Amniotic epithelial cell (primary cell): ENCODE measurements at places on chromosomes 5 and 9.

DNA sequence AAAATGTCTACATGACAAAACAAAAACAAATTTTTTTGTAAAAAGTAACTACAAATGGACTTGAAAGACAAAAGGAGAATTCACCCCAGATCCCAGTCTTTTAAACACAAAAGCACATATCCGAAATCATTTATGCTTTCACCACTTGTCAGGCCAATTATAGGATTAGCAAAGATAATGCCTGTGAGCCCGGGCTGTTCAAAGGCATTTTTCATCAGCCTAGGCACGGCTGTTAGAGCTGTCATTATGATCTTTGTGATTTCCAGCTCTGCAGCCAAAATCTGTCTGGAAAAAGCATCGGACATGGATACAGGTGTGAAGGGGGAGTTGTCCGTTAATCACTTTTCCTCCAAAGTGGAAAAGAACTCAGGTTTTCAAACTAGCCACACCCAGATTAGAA, 23.6 kb upstream of the RAB14 start:
- DNase-seq = no peak

DNA sequence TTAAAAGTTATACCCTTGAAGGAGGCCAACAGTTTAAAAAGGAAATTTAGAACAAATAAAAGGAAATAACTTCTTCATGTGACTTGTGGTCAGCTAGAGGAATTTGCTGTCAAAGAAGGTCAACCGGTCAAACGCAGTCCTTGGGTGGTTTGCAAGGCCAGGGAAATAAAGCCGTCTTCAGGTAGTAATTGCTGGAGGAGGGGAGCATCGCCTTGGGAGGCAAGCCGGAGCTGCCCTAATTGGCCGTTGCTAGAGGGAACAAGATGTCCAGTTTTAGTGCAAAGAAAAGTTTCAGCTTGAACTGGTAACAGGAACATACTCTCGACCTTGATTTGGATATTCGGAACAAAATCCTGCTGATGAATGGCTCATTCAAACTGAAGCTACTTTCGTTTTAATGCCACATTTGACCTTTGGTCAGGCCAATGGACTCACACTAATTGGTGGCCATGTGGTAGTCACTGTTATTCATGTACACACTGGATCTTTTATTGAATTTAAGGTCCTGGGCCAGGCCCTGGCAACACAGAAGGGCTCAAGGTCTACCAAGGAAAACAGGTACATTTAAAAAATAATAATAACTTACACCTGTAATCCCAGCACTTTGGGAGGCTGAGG, 47.0 kb upstream of the MYO10 start:
- peak; percentile 32 for DNase-seq

GRCh38 chr5:139842321-139842720, 46.7 kb downstream of the PSD2 start:
- DNase-seq = no peak

DNA sequence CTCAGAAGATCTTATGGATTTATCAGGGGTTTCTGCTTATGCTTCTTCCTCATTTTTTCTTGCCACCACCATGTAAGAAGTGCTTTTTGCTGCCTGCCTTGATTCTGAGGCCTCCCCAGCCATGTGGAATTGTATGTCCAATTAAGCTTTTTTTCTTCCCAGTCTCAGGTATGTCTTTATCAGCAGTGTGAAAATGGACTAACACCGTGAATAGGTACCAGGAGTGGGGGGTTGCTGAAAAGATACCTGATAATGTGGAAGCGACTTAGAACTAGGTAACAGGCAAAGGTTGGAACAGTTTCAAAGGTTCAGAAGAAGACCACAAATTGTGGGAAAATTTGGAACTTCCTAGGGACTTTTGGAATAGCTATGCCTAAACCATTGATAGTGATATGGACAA, 1222.5 kb upstream of the NUDT12 start:
- no peak for DNase-seq

DNA sequence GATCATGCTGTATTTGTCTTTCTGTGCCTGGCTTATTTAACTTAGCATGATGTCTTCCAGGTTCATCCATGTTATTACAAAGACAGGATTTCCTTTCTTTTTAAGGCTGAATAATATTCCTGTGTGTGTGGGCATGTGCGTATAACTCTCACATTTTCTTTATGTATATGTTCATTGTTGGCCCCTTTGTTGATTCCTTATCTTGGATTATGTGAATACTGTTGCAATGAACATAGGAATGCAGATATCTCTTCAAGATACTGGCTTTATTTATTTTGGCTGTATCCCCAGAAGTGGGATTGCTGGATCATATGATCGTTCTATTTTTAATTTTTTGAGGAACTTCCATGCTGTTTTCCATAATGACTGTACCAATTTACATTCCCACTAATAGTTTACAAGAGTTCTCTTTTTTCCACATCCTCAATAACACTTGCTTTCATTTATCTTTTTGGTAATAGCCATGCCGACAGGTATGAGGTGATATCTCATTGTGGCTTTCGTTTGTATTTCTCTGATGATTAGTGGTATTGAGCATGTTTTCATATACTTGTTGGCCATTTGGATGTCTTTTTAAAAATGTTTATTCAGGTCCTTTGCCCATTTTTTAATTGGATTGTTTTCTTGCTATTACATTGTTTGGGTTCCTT, 38.0 kb downstream of the CREBRF start:
- DNase-seq = peak; percentile 90

DNA sequence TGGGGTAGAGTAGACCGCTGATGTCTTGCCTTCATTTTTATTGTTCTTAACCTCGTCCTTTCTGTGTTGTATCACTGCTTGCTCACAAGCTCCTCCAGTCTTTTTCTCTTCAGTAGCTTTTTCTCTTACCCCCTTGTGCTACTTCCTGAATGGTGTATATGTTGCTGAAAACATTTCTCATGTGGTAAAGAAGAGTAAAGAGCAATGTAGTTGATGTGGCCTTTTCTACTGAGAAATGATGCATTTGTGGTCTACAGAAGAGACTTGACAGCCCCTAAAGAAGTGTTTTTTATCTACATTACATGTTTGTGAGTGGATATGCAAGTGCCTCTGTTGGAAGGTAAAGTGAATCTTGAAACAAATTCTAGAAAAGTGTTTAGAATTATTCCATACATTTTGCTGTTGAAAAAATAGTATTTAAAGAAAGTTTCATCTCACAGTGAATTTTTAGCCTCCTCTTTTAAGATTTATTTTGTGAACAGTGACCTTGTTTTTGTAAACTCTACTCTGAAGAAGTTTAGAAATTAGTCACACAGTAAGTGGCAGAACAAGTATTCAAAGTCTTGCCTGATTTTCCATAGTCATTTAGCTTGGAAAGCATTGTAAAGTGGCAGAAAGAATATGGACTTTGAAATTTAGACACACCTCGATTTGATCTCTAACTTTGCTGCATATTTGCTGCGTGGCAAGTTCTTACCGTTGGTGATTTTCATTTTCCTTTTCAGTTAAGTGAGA, 17.4 kb downstream of the CDC42SE2 start:
- no peak for DNase-seq

- DNase-seq = peak; percentile 51
Observed at GRCh38 chr9:76756268-76756640, 8.0 kb upstream of the PCA3 start.

DNA sequence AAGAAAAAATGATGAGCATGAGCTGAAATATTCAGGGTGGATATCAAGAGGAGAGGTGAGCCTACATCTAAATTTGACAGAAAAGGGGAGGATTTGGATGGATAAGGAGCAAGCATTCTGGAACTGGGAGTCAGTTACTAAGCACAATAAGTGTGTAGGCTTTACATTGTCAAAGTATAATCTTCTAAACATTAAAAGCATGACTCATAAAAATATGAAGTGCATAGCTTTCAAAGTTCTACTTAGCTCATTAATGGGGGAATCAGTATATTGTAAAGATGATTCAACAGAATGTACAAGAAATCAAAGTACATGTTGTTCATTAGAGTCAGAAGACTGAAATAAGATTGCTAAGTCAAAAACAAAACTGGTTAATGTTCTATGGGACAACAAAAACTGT, 248.0 kb upstream of the GAS1 start:
- peak; percentile 58 for DNase-seq

- DNase-seq = no peak
Observed at GRCh38 chr9:96490534-96491078, 40.6 kb downstream of the HABP4 start.

GRCh38 chr5:68196876-68197275, 18.7 kb upstream of the PIK3R1 start:
- DNase-seq = no peak

GRCh38 chr5:78577071-78577807, 71.3 kb downstream of the LHFPL2 start:
- DNase-seq = peak; percentile 41

DNA sequence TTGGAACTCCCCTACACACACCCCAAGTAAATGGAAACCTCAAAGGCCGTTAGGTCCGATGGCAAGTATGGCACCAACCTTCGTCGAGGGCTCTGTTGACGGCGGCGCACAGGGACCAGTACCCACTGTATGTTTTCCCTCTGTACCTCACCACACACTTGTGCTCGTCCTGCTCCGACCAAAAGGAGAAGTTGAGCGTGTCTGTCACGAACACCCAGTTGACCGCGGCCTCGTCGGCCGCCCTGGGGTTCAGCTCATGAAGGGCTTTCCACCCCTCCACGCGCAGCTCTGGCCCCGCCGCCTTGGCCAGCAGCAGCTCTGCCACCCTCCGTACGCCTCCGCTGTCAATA, 24.0 kb downstream of the HNRNPK start:
- no peak for DNase-seq

DNA sequence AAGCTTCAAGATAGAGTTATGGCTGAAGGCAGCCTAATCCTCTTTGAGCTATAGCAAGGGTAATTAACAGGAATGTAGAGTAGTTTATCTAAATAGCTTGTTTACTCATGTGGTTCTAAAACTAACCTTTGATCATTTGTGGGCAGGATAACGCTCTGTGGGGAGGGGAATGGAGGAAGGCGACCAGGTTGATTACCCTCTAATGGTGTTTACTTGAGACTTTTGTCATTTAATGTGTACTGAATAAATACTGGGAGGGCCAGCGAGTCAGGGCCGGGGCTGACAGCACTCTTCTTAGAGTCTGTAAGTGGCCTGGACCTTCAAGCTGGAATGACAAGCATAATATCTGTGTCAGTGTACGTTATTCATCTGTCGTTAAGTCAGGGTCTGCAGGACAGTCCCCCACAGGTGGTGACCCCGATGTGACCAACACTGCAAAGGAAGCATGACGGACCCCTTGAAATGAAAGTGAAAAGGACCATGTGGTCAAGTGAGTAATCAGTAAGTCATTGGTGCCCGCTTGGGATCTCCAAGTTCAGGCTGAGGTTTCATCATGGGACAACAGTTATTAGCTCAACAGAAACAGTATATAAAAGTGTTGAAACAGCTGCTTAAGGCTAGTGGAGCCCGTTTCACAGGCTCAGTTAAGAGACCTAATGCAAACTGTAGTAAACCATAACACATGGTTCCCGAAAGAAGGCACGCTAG, 162.6 kb downstream of the CPLANE1 start:
- DNase-seq = peak; percentile 80

DNA sequence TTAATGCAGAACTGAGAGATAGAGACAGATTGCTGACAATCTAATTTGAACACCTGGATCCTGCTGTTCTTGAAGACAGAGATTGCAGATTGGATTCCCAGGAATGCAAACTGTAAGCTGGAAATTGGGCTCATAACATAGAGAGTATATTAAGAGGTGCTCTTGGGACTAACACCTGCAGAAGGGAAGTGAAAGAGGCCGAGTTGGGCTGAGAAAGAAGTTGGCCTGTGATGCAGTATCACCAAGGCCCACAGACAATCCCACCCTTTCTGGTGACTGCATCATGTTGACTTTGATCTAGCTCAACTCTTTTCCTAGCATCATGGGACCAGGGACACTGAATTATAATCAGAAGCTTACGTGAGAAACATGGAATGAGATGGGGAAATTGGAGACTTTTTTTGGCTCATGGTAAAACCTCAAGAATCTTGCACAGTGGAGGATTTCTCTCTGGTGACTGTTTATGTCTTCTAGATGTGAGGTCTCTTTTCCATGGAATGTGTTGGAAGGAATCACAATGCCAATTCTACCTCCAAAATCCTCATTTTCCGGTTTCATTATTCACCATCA, 36.5 kb upstream of the NUDT12 start:
- no peak for DNase-seq

DNA sequence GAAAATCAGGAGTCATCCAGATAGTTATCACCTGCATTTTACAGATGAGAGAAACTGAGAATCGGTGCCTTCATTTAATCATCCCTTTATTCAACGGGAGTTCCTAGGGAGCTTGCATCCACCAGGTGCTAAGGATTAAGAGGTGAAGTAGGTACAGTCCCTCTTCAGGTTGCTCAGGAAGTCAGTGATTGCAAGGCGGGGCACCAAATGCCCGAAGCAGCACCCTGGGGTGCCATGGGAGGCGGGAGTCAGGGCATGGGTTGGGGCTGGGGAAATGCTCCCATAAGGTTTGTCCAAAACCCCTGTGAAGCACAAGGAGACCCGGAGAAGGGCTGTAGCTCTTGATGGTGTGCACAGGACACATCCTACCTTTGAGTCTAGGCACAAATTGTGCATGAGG, 98.8 kb upstream of the KLF4 start:
- no peak for DNase-seq

DNA sequence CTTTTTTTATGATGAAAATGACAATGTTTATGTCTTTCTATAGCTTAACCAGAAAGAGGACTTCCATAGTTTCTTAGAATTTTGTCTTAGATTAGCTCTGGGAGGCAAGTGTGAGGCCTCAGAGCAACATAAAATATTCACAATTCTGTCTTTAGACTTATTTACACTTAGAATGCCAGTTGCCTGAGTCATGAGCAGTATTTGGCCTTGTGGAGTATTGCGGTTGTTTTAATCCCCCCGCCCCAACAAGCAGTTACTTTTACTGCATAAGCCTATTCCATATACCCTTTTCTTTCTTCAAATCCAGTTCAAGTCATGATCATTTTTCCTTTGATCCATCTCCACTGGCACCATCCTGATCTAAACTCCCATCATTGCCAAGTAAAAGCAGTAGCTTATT, 198.0 kb upstream of the EGFLAM start:
- DNase-seq = peak; percentile 82

GRCh38 chr5:112833971-112834370, 27.1 kb upstream of the SRP19 start:
- no peak for DNase-seq

DNA sequence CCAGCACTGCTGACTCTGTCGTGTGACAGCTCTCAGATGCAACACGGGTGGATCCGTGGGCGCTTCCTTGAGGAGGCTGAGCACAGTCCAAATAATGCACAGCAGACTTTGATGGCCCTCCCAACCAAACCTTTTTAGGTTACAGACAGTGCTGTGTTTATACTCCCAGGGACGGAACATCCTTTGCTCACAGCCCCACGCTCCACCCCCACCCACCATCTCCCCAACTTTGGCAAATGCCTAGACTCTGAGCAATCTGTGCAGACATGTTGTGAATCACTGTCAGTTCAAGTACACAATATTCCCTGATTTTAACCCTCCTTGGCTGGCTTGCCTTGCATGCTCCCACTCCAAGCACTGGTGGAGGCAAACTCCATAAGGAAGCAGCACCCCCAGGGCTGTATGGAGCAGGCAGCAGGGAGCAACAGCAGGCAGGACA, 324.6 kb downstream of the MLLT3 start:
- DNase-seq = peak; percentile 91

DNA sequence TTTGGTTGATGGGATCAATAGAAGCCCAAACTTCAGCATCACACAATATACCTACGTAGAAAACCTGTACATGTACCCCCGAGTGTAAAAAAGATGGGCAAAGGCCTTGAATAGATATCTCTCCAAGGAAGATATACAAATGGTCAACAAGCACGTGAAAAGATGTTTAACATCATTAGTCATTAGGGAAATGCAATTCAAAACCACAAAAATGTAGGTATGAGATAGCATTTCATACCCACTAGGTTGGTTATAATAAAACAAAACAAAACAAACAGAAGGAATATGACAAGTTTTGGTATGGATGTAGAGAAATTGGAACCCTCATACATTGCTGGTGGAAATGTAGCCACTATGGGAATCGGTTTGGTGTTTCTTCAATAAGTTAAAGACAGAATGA, 33.1 kb upstream of the PPARGC1B start:
- peak; percentile 72 for DNase-seq
